CD4-positive, alpha-beta T cell (primary cell): ENCODE measurements at places on chromosomes 1 and 21.

GRCh38 chr1:232149287-232150201, 480.4 kb downstream of the SIPA1L2 start:
- DNase-seq, result no peak

- no peak for DNase-seq
Observed at GRCh38 chr1:1171546-1172340, 1.9 kb upstream of the TTLL10 start.

- DNase-seq, result no peak
Observed at GRCh38 chr1:216186816-216187215, 236.4 kb downstream of the USH2A start.

DNA sequence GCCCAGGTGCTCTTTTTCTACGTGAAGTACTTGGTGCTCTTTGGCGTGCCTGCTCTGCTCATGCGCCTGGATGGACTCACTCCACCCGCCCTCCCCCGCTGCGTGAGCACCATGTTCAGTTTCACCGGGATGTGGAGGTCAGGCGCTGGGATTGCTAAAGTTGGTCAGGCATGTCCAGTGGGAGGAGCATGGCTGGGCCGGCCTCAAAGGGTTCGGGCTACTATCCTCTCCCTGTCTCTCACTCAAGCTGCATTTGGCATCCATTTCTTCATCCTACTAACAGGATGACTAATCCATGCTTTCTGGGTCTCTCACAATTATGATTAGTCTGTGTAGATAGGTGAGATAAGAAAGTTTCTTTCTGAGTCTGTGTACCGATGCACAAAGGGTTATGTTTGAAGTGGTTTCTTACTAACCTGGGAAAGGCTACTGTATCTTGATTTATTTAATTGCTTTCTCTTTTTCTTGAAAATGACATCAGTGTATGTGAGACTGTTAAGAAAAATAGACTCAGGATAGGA, 135.9 kb downstream of the HHAT start:
- DNase-seq, result no peak

GRCh38 chr1:211851174-211851573, 20.6 kb upstream of the LPGAT1 start:
- DNase-seq, result no peak

- no peak for DNase-seq
Observed at GRCh38 chr1:215160351-215160750, 77.8 kb downstream of the KCNK2 start.

- no peak for DNase-seq
Observed at GRCh38 chr1:182783068-182783467, 6.5 kb upstream of the NPL start.

DNA sequence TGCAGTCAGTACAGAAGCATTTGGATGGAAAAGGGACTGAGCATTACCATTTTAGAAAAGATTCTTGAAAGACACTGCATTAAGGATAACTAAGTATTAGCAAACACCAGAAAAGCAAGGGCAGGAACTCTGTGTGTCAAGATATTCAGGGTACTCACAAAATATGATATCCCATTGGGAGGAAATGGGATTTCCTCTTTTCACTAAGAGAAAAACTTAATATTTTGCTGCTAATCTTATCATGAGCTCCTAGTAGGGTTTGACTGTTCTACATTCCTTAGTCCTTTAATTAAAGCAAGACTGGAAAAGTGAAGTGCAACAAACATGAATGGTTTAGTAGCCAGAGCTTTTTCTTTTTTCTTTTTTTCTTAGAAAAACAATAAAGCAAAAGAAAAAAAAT, 305.9 kb upstream of the ADGRL4 start:
- no peak for DNase-seq

DNA sequence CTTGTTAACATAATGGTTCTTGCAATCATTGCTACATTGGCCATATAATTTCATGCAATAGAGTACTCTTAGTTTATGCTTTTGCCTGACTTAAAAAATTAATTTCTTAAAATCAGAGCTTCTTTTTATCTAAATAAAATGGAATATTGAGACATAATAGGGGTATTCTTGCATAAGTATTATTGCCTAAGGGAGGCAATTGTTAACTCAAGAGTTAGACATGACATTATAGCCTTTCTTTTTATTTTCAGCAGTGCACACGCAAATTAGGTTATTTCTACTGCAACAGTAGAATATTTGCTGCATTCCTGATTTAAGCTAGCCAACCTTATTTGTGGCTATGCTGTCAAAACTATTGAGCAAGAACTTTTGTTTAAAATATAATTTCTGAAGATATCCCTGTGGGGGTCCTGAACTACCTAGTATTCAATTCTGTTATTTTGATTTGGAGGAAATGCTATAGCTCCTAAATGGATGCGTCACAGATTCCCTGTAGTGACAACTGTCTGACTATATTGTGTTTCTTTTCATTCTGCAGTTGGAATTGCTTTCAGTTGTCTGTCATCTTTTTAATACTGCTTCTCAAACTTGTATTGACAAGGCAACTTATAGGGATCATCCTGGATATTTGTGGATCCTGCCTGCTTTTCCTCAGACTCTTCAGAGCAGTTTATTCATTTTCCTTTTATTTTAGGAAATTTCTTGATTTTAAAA, 211.0 kb downstream of the PATJ start:
- no peak for DNase-seq

- no peak for DNase-seq
Observed at GRCh38 chr1:35287807-35288640, 19.5 kb downstream of the ZMYM4 start.

DNA sequence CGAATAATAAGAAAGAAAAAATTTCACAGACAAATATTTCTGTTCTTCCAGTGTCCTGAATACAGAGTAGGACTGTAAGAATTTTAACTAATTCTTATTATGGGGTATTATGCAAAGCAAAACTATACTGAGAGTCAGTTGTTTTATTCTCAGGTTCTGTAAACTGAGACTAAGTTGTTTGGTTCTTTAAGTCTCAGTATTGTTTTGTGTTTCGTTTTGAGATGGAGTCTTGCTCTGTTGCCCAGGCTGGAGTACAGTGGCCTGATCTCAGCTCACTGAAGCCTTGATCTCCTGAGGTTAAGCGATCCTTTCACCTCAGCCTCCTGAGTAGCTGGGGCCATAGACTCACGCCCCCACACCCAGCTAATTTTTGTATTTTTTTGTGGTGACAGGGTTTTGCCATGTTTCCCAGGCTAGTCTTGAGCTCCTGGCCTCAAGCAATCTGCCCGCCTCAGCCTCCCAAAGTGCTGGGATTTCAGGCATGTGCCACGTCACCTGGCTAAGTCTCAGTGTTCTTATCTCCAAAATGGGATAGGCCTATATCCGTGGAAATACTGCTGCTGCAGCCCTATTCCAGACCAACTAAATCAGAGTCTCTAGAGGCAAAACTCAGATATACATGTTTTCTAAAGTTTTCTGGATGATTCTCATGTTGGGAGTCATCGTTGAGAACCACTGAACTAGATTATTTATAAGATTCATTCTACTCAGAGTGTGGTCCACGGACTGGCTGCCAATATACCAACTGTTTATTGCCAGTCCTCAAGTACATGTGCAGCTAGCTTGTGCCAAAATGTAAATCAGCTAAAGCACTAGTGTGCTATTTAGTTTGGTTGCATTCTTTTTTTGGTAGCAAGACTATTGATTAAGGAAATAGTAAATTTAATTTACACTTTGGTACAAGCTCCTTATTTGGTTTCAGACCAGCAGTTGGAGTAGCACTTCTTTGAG, 116.6 kb downstream of the HS2ST1 start:
- DNase-seq, result no peak

DNA sequence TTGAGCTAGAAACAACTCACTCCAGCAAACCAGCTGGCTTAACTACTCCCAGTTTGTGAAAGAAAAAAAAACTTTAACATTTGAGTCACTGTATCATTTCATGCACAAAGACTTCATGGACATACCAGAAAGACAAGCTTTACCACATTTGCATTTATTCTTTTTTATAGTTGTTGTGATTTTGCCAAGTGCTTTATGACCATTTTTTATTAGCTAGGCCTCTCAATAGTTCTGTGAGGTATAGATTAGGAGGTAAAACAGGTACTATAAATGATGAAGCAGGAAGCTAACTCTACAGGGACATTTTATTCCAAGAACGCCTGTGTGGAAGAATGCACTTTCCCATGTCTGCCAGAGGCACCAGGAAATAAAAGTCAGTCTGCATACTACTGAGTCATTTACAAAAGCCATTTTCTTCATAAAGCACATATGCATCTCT, 8.2 kb upstream of the DENND1B start:
- DNase-seq, result no peak

DNA sequence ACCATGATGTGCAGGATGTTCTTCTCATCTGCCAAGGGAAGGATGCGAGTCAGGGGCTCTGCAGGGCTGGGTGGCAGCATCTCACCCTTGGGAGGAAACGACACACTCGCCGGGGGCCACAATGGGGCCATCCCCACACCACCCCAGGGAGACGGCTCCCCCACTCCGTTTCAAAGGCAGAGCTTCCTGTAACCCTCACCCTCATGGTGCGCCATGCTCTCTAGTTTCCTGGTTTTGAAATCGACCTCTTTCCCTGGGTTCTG, 20.2 kb downstream of the RIPK4 start:
- DNase-seq, result no peak

DNA sequence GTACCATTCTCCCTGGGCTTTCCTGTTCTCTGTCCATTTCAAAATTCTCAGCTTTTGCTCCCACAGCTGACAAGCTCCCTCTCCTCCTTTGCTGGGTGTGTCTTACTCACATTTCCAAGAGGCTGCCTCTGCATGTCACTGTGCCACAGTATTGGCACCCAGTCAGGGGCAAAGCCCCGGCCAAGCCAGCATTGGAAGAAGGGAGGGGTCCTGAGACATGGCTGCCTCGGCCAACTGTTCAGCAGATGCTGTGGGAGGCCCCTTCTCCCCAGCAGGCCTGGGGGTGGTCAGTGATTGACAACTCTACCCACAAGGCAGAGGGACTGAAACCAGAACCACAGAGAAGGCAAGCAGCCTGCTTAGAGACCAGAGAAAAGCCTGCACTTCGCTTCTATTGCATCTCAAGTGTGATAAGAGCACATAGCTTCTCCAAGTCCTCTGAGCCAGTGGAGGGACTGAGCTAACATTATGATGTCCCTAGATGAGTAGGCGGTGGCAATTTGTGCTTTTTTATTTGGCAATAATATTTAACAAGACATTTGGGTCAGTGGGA, 294.1 kb downstream of the SIPA1L2 start:
- no peak for DNase-seq

GRCh38 chr1:194653385-194653784, 1467.0 kb upstream of the B3GALT2 start:
- DNase-seq, result no peak

DNA sequence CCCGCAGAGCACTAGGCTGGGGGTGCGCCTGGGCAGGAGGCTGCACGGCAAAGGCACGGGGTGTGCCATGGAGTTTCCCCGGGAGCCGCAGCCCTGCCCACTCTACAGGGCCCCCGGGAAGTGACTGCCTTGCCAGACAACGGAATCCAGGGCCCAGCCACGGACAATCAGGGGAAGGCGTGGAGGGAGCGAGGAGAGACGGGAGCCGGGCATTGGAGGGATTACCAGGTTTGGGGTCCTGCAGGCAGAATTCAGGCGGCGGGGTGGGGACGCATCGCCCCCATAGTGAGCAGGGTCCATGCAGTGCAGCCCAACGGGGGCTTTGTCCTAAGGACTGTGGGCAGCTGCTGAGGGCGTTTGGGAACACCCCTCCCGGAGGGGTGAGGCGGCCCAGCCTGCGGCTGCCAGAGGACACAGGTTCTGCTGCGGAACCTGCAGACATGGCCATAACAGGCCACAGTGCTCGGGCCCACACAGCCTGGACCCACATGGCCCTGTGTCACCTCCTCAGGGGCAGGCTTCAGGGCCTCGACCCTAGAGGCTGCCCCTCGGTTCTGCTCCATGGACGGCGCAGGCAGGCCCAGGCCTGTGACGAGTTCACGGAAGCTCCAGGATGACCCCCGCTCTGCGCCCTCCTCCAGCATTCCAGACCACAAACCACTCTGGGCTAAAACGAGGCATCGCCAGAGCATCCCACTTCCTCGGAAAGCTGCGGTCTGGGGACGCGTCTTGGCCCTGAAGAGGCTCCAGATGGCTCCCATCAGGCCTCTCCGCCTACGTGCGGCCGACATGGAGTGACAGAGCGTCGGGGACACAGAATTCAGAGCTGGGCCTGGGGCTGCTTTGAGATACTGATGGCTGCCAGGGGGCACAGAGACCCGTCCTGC, 54.5 kb downstream of the COL6A1 start:
- DNase-seq, result no peak

DNA sequence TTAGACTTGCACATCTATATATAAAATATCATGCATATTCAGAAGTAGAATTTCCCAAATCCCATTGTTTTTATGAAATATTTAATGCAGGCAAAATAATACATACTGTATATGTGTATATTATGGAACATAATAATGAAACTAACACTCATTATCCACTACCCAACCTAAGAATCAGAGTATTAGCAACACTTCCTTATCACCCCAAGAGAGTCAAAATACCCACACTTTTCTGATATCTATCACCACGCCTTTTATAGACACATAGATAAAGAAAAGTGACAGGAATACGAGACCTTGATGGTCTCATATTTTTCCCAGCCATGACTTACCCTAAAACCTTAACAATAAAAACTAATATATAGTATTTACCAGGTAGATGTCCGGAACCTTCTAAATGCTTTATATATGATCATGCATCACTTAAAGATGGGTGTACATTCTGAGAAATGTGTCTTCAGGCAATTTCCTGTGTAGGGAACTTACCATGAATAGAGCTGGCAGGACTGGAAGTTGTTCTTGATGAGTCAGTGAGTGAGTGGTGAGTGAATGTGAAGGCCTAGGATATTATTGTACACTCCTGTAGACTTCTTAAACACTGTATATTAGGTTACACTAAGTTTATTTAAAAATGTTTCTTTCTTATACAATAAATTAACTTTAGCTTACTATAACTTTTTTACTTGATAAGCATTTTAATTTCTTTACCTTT, 45.5 kb downstream of the TNFSF4 start:
- DNase-seq, result no peak

DNA sequence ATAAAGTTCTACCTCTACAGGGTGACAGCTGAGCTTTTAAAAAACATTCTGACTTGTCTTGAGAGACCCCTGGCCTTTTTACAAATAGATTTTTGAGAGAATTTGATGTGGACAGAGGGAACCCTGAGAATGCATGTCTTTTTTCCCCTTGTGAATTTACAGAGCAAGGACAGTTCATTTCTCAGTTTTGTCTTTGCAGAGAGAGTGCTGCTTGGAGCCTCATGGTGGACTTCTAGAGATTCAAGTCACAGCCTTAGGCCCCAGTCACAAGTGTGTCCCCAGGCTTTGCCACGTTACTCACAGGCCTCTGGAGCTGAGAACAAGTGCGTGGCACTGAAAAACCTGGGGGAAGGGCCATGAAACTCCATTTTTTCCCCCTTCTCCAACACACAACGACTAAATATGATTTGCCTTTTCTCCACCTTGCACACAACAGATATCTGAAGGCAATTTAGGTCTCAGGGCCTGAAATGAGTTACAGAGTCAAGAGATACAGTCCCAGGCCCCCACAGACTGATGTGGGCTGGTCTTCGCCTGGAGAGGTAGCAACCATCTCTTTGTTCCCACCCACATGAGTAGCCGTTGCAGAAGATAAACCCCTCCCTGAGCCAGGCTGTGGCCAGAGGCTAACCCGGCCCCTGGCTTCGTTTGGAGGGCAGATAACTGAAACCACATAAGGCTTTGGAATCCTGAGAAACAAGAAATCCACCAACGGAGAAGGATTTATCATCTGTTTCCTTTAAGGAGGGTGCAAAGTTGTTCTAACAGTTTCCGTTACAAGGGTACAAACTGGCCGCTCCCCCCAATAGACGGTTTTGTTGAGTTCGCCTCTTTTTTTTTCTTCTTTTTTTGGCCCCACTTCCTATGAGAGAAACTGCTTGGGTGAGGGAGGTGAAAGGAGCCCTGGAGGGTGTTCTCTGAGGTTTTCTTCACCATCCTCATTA, 1.0 kb upstream of the PIGV start:
- DNase-seq, result peak; percentile 48

- DNase-seq, result no peak
Observed at GRCh38 chr21:25175938-25176337, 431.3 kb downstream of the MRPL39 start.
